Activated CD8-positive, alpha-beta T cell treated with anti-CD3 and anti-CD28 coated beads, Interleukin-2, amount 10 ng/mL, durations not matched to agents 7 days and 5 days (primary cell): ENCODE measurements at places on chromosomes 5 and 9. TPM values are rescaled to one million over a fixed set of nuclear protein-coding genes. Genes with fewer than 3 reads are reported as not detected.

DNA sequence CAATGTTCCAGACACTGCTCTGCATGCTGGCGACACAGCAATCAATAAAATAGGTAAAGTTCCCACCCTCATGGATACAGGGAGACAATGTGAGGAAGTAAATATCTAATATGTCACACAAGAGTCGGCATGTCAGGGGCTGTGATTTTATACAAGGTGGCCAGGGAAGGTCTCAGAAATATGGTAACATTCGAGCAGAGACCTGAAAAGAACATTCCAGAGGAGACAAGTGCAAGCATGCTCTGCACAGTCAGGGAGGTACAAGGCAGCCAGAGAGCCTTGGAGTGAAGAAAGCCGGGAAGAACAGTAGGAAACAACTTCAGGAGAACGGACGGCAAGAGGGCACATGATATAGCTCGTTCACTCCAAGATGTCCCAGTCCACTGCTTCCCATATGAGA, 89.2 kb upstream of the ZNF462 start:
- DNase-seq, result no peak

GRCh38 chr5:83711982-83712601, 8.6 kb downstream of the HAPLN1 start:
- peak; percentile 44 for DNase-seq

DNA sequence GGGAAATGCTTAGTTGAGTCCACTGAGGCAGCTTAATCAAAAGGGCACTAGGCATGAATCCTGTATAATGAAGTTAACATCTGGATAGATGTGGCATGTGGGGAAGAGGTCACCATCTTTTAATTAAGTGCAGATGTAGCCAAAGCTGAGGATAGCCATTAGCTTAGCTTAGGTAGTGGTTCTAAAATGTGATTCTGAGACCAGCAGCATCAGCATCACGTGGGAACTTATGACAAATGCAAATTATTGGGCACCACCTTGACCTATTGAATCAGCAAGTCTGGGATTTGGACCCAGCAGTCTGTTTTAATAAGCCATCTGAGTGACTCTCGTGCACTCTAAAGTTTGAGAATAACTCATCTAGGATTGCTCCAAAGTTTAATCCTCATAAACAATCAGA, 63.8 kb downstream of the SNCAIP start:
- no peak for DNase-seq

- DNase-seq, result no peak
Observed at GRCh38 chr5:1413611-1414241, 31.5 kb downstream of the SLC6A3 start.

DNA sequence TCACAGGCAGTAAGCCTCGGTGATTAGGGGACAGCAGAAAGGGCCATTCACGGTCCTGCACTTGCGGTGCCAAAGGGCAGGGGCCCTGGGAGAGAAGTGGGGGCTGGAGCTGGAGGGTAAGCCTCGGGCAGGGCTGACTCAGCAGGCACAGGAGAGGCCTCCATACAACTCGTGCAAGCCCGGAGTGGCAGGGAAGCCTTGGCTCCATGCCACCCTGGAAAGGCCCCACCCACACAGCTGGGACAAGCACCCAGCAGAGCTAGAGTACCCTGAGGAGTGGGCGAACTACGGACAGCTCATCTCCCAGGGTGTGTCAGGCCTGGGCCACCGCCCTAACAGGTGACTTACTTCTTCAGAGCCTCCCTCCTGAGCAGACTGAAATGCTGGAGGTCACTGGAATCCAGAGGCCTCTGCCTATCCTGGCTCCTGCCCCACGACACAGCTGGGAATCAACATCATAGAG, 5.6 kb upstream of the CAMK2A start:
- DNase-seq, result no peak

- peak; percentile 40 for DNase-seq
Observed at GRCh38 chr5:50727149-50727496, 60.7 kb downstream of the PARP8 start.

- DNase-seq, result no peak
Observed at GRCh38 chr9:89505911-89506310, 8.0 kb upstream of the SEMA4D start.

DNA sequence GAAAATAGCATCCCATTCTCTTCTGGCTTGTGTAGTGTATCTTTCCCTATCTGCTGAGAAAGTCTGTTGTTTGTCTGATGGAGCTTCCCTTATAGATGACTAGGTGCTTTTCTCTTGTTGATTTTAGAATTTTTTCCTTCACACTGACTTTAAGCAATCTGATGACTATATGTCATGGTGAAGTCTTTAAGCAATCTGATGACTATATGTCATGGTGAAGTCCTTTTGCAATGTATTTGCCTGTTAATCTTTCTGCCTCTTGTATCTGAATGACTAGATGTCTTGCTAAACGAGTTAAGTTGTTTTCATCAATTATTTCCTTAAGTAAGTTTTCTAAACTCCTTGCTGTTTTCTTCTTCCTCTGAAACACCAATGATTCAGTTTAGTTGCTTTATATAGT, 80.5 kb downstream of the RNF130 start:
- no peak for DNase-seq

Gene F2RL2
- not detected for total RNA-seq

Gene FRMPD1
- total RNA-seq, result not detected

Gene GNA14
- total RNA-seq, result not detected

Gene DDX4
- total RNA-seq, result 0.61 TPM
